Astrocyte (in vitro differentiated cells and primary cell): ENCODE measurements at places on chromosomes 11 and 22. TPM values are rescaled to one million over a fixed set of nuclear protein-coding genes. Genes with fewer than 3 reads are reported as not detected.

OR8D1 gene
- not detected in 2 replicates for total RNA-seq

GRCh38 chr11:87254562-87254961, 216.8 kb downstream of the TMEM135 start:
- no peak overlapping the region for H3K27ac ChIP-seq
- H3K4me1 ChIP-seq = no peaks in the 10 kb centered on the region
- no peak overlapping the region for H3K4me3 ChIP-seq

GRCh38 chr22:36409911-36410756, 22.4 kb upstream of the MYH9 start:
- no peaks in the 10 kb centered on the region for H3K27me3 ChIP-seq
- no peak overlapping the region for H3K4me3 ChIP-seq
- DNase-seq = peak; percentile 65
- no peaks in the 10 kb centered on the region for H3K36me3 ChIP-seq

GRCh38 chr22:37267661-37268413, 14.5 kb upstream of the CYTH4 start:
- peaks cover 9% of the 10 kb centered on the region for H3K4me1 ChIP-seq
- DNase-seq = no peak
- H3K4me3 ChIP-seq = no peak overlapping the region
- no peak overlapping the region for H3K27ac ChIP-seq
- H3K27me3 ChIP-seq = no peaks in the 10 kb centered on the region

DNA sequence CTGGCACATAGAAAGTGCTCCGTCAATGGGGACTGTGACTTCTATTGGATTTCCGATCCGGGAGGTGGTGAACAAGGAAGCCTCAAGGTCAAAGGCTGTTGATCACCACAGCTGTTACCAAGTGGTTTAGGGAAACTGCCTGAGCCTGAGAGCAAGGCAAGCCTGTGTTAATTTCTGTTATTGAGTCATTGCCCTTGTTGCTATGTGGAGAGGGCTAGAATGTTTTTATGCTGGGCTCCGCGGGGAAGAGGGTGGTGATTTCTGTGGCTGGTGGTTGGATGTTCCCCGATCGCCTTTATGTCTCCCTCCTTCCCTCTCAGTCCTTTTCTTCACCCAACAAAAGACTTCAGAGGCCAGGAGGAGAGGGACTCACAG, 108.5 kb upstream of the ALX4 start:
- DNase-seq = no peak
- H3K27me3 ChIP-seq = peaks cover 9% of the 10 kb centered on the region
- no peaks in the 10 kb centered on the region for H3K36me3 ChIP-seq

DNA sequence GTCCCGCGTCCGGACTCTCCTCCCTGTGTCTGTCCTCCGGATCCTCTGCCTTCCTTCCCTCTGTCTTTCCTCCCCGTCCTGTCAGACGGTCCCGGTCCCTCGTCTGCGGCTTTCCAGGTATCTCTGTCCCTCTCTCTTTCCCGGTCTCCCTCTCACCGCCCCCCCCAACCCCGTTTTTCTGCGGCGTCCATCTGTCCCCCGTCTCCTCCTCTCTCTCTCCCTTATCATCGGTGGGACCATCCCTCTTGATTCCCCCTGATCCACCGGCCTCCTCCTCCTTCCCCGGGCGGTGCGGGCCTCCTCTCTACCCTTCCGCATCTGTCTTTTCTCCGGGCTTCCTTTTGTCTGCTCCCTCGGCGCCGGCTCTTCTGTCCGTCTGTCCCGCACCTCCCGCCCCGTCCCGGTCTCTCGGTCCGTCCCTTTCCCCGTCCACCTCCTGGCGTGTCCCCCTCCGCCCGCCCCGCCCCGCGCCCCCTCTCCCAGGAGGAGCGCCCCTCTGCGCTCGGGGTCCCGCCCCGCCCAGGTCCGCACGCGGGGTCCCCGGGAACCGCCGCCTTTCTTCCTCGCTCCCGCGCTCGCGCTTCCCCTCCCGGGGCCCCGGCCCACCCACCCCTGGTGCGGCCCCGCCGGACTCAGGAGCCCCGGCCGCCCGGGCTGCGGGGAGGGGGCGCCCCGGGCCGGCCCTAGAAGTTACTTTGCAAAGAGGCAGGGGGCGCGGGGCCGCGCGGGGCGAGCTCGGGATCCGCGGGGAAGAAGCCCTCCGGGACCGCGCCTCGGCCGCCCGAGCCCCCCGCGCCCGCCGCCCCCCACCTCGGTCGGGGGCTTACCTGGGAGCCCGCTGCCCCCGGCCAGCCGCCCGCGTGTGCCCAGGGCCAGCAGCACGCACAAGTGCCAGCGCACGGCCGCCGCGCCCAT, 568 bp downstream of the SCUBE1 start:
- H3K36me3 ChIP-seq = no peaks in the 10 kb centered on the region
- H3K4me1 ChIP-seq = no peaks in the 10 kb centered on the region
- no peak overlapping the region for H3K27ac ChIP-seq
- DNase-seq = no peak

GRCh38 chr22:30159561-30160353, 79.5 kb downstream of the HORMAD2 start:
- no peak overlapping the region for H3K4me3 ChIP-seq
- peak; percentile 75 for DNase-seq
- H3K27ac ChIP-seq = peak overlapping the region; percentile 6
- no peaks in the 10 kb centered on the region for H3K4me1 ChIP-seq

DNA sequence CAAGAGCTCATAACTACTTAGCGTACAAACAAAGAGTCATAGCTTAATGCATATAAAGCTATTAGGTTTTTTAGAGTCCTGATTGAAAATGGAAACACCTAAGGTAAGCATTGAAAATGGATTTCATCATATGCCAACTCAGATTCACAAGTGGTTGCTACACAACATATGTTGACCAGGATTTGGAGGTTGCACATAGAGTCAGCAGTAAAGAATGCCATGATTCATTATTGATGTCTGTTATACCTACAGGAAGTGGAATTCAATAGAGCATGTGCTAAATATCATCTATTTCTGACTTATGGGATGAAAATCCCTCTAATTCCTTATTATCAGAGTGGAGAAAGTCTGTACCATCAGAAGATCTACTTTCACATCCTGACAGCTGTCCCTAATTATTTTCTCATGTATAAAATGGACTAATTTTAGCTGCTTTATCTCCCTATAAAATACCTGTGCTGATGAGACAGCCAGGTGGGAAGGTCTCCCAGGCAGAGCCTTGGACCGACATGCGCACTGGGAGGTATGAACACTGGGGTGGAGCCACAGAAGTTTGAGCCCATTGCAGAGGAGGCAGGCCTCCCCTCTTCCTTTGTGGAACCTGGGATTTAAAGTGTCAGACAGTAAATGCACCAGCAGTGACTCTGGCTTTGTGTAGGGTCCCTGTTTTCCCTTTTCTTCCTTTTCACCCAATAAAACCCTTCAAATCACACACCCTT, 204.2 kb downstream of the AASDHPPT start:
- no peaks in the 10 kb centered on the region for H3K27me3 ChIP-seq
- DNase-seq = peak; percentile 90
- H3K27ac ChIP-seq = peak overlapping the region; percentile 73
- no peaks in the 10 kb centered on the region for H3K36me3 ChIP-seq
- no peak overlapping the region for H3K4me3 ChIP-seq

DNHD1 gene
- 8.2 and 8.3 TPM in 2 replicates for total RNA-seq

GRCh38 chr22:45964372-45964771, 12.6 kb downstream of the WNT7B start:
- H3K4me3 ChIP-seq = no peak overlapping the region
- H3K36me3 ChIP-seq = no peaks in the 10 kb centered on the region
- H3K27ac ChIP-seq = no peak overlapping the region
- H3K4me1 ChIP-seq = peaks cover 29% of the 10 kb centered on the region

FERMT3 gene
- total RNA-seq = 1.3 and 1.6 TPM in 2 replicates

GRCh38 chr22:25485626-25486545, 78.6 kb upstream of the GRK3 start:
- H3K27ac ChIP-seq = no peak overlapping the region
- H3K4me1 ChIP-seq = peaks cover 14% of the 10 kb centered on the region

- no peaks in the 10 kb centered on the region for H3K36me3 ChIP-seq
- H3K4me3 ChIP-seq = no peak overlapping the region
- H3K27me3 ChIP-seq = no peaks in the 10 kb centered on the region
- DNase-seq = no peak
- peaks cover 10% of the 10 kb centered on the region for H3K4me1 ChIP-seq
Observed at GRCh38 chr11:46377831-46378230, 3.6 kb upstream of the MDK start.

- H3K36me3 ChIP-seq = no peaks in the 10 kb centered on the region
- no peak overlapping the region for H3K4me3 ChIP-seq
- DNase-seq = no peak
- peaks cover 4% of the 10 kb centered on the region for H3K4me1 ChIP-seq
- no peaks in the 10 kb centered on the region for H3K27me3 ChIP-seq
Observed at GRCh38 chr11:35478471-35479091, 46.8 kb downstream of the PAMR1 start.

TNNT3 gene
- total RNA-seq = not detected in 2 replicates

DNA sequence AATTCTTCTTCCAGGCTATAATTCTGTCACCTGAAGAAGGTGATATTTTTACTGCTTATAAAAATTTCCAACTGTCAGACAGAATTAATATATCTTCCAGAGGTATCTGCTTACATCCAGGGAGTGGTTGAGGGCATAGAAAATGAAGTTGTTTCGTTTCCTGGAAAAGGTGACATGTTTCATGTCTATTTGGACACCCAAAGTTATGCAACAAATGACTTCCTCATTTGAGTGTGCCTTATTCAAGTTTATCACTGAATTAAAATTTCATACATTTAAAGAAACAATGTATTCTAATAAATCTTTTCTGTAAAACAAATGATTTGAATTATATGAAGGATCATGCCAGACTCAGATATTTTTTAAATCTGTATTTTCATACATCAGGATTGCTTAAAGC, 8.5 kb upstream of the GRAMD1B start:
- H3K27me3 ChIP-seq = peaks cover 35% of the 10 kb centered on the region
- H3K4me1 ChIP-seq = no peaks in the 10 kb centered on the region
- no peak overlapping the region for H3K27ac ChIP-seq
- no peak for DNase-seq
- H3K36me3 ChIP-seq = no peaks in the 10 kb centered on the region

FAM111B gene
- total RNA-seq = 0.72 and 0.95 TPM in 2 replicates
